Activated CD4-positive, alpha-beta T cell treated with anti-CD3 and anti-CD28 coated beads for 1 hour (primary cell): ENCODE measurements at places on chromosomes 16 and 17.

GRCh38 chr17:59165933-59166342 lies 10.4 kb downstream of the PRR11 start:
- no peak for DNase-seq

- no peak for DNase-seq
Observed at GRCh38 chr16:23771642-23772041, 16.8 kb downstream of the CHP2 start.

- DNase-seq, result no peak
Observed at GRCh38 chr16:20611350-20611902, 35.3 kb upstream of the ACSM2B start.

DNA sequence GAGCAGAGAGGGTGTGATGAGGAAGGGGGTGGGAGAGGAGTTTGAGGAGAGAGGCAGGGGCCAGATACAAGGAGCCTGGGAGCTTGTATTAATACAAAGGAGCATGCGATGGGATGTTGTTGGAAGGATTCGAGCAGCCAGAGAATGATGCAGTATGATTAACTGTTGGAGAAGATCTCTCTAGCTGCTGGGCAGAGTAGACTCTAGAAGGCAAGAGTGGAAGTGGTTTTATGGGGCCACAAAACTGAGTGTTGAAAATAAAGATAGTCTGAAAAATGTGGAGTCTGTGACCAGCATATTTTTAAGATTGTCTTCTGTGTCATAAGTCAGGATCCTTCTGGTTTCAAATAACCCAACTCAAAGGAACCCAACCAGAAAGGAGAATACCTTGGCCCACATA lies 98.3 kb downstream of the MSI2 start:
- DNase-seq, result no peak

DNA sequence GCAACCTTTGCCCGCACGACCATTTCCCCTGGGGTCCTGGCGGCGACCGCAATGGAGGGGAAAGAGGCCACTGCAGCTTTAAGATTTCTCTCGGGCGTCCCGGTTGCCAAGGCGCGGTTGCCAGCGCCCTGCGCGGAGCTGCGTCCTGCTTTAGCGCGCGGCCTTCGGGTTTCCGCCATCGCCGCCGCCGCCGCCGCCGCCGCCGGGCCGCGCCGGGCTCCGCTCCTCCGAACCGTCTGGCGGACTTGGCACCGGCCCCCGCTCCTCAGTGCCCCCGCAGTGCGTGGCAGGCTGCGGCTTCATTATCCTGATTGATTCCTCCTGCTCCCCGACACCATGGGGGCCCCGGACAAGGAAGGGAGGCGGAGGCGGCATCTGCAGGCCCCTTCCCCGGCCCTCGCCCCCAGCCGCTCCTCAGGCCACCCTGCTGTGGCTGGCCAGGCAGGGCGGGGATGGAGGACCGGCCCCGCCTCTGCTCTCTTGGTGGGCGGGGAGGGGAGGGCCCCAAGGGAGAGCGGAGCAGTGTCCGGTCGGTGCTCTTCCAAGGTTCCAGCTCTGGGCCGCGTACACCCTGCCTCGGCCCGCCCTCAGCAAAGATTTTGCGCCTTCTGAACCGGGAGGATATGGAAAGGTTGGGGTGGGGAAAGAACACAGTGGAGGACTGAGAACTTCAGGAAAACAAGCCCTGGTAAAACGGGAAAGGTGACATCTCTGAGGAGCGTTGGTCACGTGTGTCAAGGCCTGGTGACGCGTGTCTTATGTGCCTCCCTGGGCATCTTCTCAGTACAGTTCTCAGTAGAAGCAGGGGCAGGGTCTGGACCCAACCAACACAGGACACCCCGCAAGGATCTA lies 34.0 kb downstream of the NEUROD2 start:
- no peak for DNase-seq

GRCh38 chr17:80760511-80760911 lies 215.9 kb downstream of the RPTOR start:
- no peak for DNase-seq

GRCh38 chr17:14925498-14925897 lies 339.6 kb downstream of the PMP22 start:
- DNase-seq, result no peak

DNA sequence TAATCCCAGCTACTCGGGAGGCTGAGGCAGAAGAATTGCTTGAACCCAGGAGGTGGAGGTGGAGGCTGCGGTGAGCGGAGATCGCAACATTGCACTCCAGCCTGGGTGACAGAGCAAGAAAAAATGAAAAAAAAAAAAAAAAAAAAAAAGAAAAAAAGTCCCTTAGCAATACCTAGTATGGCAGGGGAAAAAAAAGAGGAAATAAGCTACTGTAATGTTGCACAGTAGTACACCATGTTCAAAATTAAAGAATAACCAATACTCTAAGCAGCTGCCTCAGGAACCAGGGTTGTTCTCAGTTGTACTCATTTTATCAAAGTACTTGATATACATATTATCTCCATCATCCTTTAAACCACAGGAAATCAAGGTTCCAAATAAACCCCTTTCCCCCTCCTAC lies 17.3 kb upstream of the TXNDC11 start:
- no peak for DNase-seq

DNA sequence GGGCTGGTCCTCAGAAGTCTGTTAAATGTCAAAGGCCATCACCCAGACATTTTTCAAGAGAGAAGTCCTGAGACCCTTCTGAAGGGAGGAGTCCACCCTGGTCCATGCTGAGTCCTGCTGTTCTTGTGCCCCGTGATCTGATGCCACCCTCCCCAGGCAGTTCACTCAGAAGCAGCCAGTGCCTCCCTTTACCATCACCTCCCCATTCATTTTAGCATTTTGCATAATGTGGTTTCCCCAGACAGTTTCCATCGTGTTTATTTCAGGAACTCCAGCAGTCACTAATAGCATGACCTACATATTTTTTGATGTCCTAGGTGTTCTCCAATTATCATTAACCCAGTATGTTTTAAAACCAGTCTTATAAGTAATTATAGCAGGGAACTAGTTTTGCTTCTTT lies 353.0 kb upstream of the CDH5 start:
- no peak for DNase-seq

DNA sequence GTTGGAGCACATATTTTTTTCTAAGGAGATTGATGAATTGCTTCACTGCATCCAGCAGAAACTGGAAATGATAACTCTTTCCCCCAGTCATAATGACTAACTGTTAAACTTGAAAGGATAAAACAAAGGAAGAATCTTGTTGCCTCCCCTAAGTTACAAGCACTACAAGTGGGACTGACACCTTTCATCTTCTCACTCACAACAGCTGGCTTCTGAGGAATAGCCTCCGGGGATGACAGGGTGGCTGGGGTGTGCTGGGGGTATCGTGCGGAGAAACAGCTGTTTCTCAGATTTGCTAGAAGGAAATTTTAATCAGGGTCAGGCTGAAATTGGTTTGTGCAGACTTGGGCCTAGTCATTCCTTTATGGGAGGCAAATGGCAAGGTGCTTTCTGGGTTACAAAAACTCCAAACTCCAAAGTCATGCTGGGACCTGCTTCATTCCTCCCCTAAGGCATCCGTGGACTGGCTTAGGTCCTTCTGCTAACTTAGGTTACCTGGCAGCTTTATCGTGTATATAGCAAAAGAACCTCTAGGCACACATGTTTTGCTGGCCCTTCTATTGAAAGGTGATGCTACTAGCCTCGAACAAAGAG lies 557.2 kb downstream of the TOX3 start:
- DNase-seq, result no peak

DNA sequence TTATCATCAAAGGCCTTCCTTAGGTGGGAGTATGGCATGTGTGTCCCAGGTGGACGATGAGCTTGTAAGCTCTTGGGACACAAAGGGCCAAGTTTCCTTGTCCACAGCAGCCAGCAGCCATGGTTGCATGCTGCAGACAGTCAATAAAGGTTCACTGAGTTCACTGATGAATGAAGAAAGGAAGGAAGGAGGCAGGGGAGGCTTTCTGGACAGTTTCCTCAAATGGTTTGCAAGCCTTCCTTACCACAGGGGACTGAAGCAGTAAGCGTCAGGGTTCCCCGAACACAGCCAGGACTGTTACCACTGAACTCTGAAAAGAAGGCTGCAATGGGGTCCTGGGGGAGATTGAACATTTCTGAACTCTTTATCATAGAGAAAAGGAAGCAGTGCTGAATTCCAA lies 111.1 kb downstream of the GAS7 start:
- DNase-seq, result no peak

- peak; percentile 68 for DNase-seq
Observed at GRCh38 chr16:67155295-67156142, 4.2 kb downstream of the TRADD start.
